ENCODE measurements at places on chromosomes 16 and 17.

- no peak for DNase-seq
Measured at GRCh38 chr16:7331997-7332396, 648 bp upstream of the RBFOX1 start.

DNA sequence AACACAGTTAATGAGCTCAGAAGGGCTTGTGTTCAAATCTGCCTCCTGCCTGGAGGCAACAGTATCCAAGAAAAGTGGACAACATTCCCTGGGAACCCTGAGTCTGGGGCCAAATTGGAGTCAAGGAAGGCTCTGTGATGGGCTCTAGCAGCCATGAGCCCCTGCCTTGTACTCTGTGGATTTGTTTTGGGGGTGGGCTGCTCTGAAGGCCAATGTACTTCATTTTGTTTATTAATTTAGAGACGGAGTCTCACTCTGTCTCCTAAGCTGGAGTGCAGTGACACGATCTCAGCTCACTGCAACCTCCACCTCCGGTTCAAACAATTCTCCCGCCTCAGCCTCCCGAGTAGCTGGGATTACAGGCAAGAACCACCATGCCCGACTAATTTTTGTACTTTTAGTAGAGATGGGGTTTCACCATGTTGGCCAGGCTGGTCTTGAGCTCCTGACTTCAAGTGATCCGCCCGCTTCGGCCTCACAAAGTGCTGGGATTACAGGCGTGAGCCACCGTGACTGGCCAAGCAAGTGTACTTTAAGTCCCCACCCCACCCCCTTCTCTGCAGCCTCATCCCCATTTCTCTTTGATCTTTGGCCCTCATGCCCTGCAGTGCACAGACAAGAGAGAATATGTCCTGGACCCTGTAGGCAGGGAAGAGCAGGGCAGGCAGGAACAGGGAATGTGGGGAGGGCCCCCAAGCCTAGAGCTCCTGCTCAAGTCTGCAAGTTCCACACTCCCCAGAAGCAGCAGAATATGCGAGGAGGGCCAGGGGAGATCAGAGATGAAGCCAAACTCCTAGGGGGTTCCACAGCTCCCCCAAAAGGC, 2.7 kb upstream of the GIP start:
- DNase-seq: no peak

- peak; percentile 95 for DNase-seq
Measured at GRCh38 chr16:81181013-81181720, 57.3 kb upstream of the BCO1 start.

GRCh38 chr17:45410144-45411091, 22.3 kb downstream of the ARHGAP27 start:
- no peak for DNase-seq

- no peak for DNase-seq
Measured at GRCh38 chr17:82388223-82388921, 16.8 kb downstream of the UTS2R start.

DNA sequence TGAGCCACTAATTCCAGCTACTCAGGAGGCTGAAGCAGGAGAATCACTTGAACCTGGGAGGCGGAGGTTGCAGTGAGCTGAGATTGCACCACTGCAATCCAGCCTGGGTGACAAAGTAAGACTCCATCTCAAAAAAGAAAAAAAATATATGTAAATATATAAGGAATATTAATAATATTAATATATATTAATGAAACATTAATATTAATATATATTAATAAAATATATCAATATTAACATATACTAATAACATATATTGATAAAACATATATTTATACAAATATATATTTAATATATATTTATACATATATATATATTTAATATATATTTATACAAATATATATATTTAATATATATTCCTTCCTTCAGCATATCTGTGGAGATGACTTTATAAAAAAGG, 338.0 kb downstream of the NPIPA8 start:
- no peak for DNase-seq

DNA sequence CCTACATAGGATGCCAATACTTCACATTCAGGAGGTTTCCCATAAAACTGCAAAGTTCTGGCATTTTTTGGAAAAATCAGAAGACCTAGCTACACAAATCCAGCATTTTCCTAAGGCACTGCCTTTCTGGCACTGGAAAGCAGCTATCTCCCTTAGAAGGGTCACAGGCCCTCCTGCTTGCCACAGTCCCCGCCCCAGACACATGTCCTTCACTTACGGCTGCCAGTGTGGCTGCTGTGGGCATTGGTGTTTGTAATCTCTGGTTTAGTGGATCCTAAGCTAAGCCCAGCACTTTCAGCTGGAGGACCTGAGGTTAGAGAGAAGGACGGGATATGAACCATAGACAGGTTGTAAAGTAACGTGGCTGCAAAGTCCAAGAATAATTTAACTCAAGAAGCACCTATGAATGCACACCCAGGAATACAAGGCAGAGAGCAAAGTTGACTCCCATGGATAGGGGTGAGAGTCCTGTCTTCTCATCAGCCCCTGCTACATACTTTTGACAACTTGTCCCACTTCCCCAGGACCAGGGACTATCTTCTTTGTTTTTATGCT, 100.0 kb downstream of the XYLT1 start:
- no peak for DNase-seq

GRCh38 chr16:76777721-76778465, 413.1 kb upstream of the MON1B start:
- no peak for DNase-seq

- no peak for DNase-seq
Measured at GRCh38 chr16:72126429-72126765, 32.8 kb downstream of the DHX38 start.

- DNase-seq: no peak
Measured at GRCh38 chr17:3610523-3610922, 1.3 kb upstream of the TRPV1 start.

DNA sequence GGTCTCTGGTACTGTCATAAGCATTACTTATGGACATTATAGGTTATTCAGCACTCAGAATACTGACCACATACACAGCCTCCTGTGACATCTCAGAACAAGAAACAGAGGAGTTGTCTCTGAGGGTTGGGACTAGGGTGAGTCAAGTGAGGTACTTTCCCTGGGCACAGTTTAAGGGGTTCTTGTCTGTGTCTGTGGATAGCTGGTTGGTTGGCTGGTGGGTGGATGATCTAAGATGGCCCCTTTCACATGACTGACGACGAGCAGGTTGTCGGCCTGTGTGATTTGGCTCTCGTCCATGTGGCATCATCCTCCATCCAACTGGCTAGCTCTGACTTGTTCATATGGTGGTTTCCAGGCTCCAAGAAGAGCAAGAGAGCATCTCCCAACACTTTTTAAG, 163.9 kb downstream of the PRKCB start:
- DNase-seq: no peak

DNA sequence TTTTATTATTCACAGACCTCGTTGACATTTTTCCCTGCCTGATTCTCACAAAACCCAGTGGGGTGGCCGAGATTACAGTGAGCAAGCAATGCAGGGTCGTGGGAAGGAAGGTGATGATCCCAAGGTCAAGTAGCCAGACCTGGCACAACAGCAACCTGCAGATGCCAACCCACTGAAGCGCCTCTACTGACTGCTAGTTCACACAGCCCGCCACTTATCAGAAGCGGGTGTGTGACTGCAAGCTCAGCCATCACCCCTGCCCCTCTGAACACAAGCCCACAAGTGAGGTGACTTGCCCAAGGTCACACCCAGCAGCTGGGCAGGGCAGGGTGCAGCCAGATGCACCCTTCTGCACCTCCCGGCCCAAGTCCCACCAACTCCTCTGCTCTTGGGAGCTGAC, 7.1 kb downstream of the TFAP4 start:
- DNase-seq: no peak

DNA sequence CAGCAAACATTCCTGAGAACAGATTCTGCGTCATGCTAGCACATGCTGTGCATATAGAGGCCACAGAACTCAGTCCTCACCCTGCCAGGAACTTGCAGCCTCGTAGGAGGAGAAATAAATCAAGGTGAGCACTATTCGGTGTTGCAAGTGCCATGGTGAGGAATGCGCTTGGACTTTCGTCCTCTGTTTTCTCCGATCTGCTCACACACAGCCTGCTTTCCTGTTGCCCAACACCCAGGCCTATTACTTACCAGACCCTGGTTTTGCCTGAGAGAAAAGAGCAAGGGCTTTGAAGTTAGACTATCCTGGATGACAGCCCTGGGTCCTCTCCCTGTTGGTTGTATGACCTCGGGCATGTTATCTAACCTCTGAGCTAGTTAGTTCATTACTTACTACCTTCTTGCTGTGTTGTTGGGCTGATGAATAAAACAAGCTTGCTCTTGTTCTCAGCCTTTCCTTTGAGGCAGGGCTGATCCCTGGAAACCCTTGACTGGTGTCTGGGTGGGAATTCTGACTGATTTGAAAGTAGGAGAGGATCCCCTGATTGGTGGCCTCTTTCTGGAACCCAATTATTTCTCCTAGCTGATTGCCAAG, 2.9 kb downstream of the ACSF2 start:
- no peak for DNase-seq

DNA sequence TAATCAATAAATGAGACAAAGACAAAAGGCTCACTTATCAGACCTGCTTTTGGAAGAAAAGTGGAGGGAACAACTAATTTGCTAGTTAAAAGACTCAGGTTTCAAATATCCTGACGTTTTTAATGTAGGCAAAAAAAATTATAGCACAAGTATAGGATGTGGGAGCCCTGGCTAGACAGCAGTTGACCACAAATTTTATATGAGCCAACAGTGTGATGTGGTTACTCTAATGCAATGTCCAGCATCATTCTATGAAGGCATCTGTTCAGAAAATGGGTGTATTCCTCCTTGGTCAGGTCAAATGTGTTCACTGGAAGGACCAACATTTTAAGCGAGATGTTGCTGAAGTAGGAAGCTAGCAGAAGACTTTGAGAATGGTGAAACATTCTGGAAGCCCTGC, 237.4 kb downstream of the MAP2K6 start:
- no peak for DNase-seq

DNA sequence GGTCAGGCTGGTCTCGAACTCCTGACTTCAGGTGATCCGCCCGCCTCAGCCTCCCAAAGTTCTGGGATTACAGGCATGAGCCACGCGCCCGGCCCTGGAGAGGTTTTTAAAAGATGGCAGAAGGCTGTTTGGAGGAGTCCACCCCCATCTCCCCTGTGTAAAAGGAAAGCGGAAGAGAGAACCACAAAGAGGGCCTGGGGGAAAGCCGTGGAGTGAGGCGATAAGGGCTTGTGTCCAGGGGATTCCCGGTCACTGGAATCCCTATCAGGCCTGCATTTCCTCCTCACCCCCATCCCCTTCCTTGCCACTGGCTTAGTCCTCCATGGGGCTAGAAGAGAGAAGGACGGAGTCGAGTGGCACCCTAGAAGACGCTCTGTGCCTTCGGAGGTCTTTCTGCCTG, at the start of gene GP1BA:
TSS of gene GP1BA (plus strand) at position 315 of the 400 bp plus-strand sequence. CDS start 328 bp downstream, outside the sequence.
- DNase-seq: no peak

GRCh38 chr16:10812312-10813098, 6.1 kb downstream of the TVP23A start:
- no peak for DNase-seq

DNA sequence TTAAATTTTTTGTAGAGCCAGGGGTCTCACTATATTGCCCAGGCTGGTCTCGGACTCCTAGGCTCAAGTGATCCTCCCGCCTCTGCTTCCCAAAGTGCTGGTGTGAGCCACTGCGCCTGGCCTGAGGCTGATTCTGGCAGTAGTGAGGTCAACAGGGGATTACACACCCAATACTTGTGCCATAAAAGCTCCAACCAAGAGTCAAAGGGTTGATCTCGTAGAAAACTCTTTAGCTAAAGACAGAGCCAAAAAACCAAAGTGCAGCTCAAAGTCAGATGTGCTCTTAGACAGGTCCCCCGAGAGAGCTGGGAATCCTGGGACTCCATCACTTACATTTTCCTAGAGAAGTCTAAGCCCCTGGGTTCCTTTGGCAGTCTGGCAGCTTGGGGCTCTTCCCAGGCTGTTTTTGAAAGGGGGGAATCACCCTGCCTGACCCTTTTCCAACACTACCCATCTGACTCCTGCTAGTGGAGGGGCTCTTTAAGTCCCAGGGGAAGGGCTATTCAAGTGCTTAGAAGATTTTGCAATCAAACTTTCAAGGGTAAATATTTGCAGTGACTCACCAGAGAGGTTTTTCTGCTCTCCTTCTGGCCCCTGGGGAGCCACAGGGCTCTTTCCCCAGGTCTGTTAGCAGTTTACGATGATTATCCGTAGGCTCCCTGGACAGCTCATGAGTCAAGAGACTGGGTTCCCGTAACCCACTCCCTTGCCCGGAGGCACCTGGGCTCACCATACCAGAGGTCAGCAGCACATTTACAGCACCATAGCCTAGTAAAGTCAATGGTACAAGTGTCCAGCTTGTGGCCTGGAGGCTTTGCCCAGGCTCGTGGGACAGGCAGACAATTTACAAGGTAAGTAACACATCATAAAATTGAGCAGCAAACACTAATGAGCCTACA, 408.7 kb downstream of the SLC39A11 start:
- no peak for DNase-seq

- DNase-seq: no peak
Measured at GRCh38 chr17:17873450-17873991, 36.7 kb upstream of the SREBF1 start.

DNA sequence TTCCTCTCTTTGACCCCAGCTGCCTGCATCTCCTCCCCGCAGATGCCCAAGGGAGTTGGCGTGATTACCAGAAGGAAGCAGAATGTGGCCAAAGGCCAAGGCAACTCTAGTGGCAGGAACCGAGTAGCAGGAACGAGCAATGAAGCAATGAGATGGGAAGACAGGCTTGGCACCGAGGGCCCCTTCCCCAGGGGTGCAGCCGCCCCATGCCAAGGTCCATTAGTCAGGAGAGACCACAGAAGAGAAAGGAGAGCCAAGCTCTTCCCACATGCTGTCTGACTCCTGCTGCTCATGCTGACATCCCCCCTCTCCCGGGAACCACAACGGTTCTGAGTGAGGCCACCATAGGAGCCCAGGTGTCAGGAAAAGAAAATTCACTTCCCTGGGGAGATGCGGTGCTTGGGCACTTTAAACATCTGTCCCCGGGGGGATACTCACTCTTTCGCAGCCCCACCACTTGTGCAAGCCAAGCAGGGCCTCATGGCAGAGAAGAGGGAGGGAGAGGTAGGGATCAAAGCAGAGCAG, 67.4 kb downstream of the MYO18A start:
- DNase-seq: no peak

GRCh38 chr17:6695051-6695450, 18.1 kb downstream of the SLC13A5 start:
- no peak for DNase-seq

DNA sequence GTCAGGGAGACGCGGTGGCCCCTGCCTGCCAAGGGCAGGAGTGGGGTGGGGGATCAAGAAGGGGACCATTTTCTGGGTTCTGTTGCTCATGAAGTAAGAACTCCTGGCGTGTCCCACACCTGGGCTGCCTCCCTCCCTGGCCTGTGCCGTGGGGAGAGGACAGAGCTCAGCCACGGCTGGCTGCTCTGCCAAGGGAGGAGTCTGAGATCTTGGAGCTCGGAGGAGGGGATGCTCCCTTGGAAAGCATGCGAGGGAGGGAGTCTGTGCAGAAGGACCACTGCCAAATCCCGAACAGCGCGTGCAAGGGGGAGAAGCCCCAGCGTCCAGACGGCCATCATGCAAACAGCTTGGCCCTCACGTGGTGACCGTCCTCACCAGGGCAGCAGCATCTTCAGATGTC, 64.2 kb upstream of the ZNF469 start:
- no peak for DNase-seq

DNA sequence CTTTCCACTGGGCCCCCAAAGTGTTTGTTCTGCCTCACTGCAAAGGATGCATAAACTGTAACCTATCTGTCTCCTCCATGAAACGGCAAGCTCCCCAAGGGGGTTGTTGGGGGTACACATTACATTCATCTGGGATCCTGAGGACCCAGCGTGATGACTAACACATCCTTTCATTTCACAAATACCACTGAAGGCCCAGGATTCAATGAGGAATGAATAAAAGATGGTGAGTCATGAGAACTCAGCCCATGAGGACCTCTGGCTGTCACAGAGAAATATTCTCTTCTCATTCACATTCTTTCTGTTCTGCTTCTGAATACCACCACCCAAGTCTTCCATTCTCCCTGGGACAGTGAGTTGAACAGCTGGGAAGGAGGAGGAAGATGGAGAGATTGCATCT, 149.8 kb downstream of the RBFOX3 start:
- no peak for DNase-seq

Measured in tibial artery (tissue), 4 donors.